Vagina (tissue), 2 donors: ENCODE measurements at places on chromosomes 3 and 15.

GRCh38 chr3:134342259-134342658 lies 32.0 kb downstream of the AMOTL2 start:
- H3K4me3 ChIP-seq = no peak overlapping the region
- no peaks in the 10 kb centered on the region for H3K36me3 ChIP-seq
- peaks cover under 1% of the 10 kb centered on the region for H3K4me1 ChIP-seq
- H3K27me3 ChIP-seq = no peaks in the 10 kb centered on the region
- DNase-seq = no peak
- no peak overlapping the region for H3K27ac ChIP-seq

DNA sequence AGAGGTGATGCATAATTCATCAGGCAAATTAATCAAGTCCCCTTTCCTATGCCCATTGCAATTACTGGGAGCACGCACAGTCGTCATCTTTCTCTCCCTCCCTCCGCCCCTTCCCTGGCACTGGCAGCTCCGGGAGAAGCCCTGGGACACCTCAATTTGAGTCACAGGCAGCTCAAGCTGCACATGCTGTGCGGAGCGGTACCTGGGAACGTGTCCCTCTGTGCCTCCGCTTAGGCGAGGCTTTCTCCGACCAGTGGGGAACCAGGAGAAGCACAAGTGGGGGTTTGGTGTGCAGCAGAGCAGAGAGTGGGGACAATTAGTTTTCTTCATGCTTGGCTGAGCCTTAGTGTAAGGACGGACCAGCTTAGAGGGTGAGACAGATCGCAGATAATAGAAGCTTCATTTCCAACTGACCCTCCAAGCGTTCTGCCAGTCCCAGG lies 88.3 kb downstream of the SOX14 start:
- no peaks in the 10 kb centered on the region for H3K36me3 ChIP-seq
- no peak overlapping the region for H3K4me3 ChIP-seq
- H3K27ac ChIP-seq = no peak overlapping the region

- no peak overlapping the region for H3K27ac ChIP-seq
- H3K36me3 ChIP-seq = no peaks in the 10 kb centered on the region
Observed at GRCh38 chr15:32824777-32825176, 107.0 kb downstream of the GREM1 start.

DNA sequence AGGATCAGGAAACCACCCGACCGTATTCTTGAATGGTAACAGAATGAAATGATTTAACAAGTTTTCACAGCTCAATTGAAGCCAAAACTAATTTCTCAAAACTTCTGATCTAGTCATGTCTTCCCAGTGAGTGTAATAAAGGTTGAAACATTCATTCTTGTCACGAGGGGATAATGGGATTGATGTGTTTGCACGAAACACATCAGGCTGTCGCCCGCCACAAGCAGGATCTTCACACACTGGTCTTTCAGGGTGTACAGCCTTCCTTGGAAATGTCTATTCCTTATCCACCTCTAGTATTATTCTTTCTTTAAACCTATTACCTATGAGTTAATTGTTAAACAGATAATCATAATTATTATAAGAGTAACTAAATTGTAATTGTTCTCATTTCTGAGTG lies 94.3 kb downstream of the KCNAB1 start:
- H3K27ac ChIP-seq = no peak overlapping the region
- no peaks in the 10 kb centered on the region for H3K36me3 ChIP-seq
- DNase-seq = no peak
- no peaks in the 10 kb centered on the region for H3K27me3 ChIP-seq

- no peak overlapping the region for H3K4me3 ChIP-seq
- peak overlapping the region; percentile 20 for H3K27ac ChIP-seq
- H3K27me3 ChIP-seq = no peaks in the 10 kb centered on the region
- H3K4me1 ChIP-seq = peaks cover 20% of the 10 kb centered on the region
- no peaks in the 10 kb centered on the region for H3K36me3 ChIP-seq
- no peak for DNase-seq
Observed at GRCh38 chr15:81752974-81753373, 292.8 kb downstream of the MEX3B start.
